Tibial nerve (tissue), 4 donors: ENCODE measurements at places on chromosomes 6 and 20. TPM values are rescaled to one million over a fixed set of nuclear protein-coding genes. Genes with fewer than 3 reads are reported as not detected.
A peak's percentile ranks its signal among the peaks of the same experiment; 100 is the strongest.

DNA sequence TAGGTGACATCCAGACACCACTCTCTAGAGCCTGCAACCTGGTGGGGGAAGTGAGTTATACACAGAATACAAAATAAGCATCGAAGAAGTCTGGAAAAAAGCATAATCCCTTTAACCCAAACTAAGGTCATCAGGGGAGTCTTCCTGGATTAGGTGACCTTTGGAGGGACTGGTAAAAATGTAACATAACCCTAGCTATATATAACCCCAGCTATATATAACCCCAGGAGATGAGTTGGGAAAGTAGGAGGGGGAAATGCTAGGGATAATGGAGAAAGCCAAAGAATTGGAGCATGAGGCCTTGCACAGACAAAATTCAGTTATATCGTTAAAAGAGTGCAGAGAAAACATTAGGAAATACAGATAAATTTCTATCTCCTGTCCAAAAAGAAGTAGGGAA lies 164.8 kb downstream of the QRSL1 start:
- no peak for DNase-seq

GRCh38 chr6:40918040-40918651 lies 120.9 kb downstream of the UNC5CL start:
- no peak for DNase-seq

- DNase-seq: no peak
These were observed 317.4 kb downstream of the SAMD5 start for GRCh38 chr6:147825848-147826247.

GRCh38 chr6:75611702-75612375 lies 10.2 kb downstream of the SENP6 start:
- DNase-seq: no peak

DNA sequence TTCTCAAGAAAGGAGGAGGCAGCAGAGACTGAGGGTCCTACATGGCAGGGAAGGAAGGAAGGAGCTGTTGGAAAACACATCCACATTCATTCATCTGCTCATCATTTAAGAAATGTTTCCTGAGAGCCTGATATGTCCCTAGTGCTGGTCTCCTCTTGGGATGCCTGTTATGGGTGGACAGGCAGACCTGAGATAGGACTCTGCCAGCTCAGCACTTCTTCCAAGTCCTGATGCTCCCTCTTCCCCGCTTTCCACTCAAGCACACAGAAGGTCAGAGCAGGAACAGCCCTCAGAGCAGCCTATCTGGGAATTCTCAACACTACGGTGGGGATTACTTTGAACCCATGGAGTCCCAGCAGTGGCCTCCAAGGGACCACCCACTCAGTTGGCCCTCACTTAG lies 8.0 kb upstream of the SIRPD start:
- no peak for DNase-seq

DNA sequence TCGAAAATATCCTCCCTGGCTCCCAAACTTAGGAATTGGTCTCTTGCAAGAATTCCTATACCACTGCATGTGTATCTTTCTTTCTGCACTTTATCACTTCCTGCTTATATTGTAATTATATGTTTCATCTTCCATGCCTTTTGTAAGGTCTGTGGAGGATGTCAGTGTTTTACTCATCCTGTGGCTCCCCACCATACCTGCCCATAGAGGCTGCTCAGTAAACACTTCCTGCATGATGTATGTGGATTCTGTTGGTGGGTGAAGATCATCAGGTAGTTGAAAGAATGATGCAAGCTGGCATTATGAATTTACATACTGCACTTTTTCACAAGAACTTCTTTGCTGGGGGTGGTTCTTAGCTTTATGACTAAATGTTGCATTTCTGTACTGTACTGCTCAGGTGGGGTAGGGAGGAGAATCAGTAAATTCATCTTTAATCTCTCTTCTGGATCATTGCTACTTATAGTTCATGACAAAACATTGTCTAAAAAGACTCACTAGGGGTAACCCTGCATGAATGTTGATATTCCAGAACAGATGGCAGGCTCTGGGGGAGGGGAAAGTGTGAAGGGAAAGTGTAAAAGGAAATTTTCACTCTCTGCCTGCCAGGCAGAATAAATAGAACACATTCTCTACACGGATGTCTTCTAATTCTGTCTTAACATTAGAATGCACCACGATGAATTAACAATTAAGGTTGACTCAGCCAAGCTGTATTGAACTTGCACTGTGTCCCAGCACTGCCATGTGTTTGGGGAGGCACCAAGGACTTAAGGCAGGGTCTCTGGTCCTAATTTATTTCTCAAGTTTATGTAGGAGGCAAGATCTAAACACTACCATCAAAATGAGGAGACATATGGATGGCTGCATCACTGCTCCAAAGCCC lies 36.0 kb upstream of the KLHL31 start:
- no peak for DNase-seq

- no peak for DNase-seq
These were observed 93.7 kb downstream of the MTHFD1L start for GRCh38 chr6:150959166-150959565.

DNA sequence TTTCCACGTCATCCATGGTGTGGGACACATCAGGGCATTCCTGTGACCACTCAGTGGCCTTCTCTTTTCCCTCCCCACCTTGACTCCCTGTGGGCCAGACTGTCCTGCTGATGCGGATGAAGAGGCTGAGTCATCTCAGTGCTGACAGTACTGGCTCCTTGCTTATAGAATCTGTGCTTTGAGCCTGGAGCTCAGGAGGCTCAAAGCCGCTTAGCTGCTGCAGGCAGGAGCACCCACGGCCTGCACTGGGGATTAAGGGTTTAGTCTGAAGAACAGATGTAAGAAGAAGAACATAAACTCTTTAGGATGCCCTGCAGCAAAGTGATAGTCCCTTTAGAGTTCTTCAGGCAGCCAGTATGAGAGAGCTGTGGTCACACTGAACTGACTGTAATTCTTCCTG lies 642.0 kb upstream of the CHD6 start:
- DNase-seq: no peak

DNA sequence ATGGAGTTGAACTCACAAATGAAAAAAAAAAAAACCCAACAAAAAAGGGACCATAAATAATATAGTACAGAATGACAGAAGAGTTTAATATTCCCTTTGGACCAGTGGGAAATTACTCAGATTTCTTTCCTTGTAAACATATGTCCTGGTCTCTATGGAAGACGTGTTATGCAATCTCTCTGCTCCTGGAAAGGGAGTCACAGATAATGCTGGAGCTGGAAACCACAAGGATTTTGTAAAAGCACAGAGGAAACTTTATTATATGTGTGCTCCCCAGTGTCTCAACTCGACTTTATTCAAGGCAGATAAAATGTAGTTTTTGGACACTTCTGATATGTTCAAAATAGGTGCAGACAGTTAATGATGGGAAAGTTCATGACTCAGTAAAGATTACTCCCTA lies 88.1 kb upstream of the ZFP64 start:
- no peak for DNase-seq

DNA sequence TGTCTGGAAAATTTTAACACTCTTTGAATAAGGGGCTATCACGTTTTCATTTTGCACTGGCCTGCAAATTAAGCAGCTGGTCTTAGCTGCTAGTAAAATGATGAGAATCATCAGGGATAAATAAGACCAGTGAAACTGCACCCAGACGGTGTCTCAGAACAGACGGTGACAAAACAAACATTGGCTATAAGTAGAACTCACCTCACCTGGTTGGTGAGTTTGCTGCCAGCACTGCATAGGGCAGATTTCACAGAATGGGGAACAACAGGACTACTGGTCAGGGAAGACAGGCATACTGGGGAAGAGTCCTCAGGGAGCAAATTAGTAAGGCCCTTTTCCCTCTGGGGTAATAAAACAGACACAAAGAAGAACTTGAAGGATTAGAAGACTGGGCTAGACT lies 175.9 kb upstream of the CITED2 start:
- DNase-seq: no peak

GRCh38 chr6:131290955-131291354 lies 155.7 kb downstream of the AKAP7 start:
- no peak for DNase-seq

- no peak for DNase-seq
These were observed 50.5 kb downstream of the EYA4 start for GRCh38 chr6:133291671-133292070.

DNA sequence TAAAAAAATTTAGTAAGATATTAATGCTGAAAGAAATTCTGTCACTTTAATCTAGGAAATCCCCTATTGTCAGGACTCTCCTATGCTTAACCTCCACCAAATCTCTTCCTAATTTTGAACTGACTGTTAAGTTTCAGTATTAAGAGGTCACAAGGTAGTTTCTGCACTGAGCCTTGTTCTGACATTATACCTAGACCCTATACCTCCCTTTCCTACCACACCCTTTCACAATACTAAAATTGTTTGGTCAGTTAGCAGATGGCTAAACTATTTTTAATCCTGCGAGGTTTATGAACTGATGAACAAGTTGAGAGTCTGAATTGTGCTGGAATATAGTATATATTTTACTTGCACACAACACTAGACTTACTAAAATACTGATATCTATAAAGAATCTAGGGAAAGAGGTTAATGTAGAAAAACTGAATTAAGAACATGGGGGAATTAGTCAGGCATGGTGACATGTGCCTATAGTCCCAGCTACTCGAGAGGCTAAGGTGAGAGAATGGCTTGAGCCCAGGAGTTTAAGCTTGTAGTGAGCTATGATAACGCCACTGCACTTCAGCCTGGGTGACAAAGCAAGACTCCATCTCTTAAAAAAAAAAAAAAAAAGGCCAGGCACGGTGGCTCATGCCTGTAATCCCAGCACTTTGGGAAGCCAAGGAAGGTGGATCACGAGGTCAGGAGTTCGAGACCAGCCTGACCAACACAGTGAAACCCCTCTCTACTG lies 51.5 kb downstream of the HBS1L start:
- DNase-seq: no peak

GRCh38 chr20:46093531-46093930 lies 3.8 kb upstream of the NCOA5 start:
- no peak for DNase-seq

- DNase-seq: no peak
These were observed 90.7 kb downstream of the PRL start for GRCh38 chr6:22206106-22206505.

- no peak for DNase-seq
These were observed 2.2 kb upstream of the DEK start for GRCh38 chr6:18266523-18266912.

DNA sequence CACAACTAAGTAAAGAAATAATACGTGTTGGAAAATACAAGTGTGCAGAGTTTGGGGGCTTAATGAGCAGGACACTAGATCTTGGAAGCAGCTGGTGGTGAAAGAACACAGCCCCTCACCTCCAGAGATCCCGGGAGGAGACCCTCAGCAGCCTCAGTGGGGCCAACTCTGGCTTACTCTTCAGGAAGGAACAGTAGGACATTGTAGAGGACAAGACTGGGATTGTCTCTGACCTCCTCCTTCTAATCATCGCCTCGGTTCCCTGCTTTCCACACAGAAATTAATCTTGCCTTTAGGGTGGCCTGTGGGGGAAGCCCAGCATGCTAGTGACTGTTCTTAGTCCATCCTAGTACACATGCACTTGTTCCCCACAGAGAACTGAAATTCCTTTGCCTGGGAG lies 130.7 kb downstream of the AKAP7 start:
- DNase-seq: no peak

DNA sequence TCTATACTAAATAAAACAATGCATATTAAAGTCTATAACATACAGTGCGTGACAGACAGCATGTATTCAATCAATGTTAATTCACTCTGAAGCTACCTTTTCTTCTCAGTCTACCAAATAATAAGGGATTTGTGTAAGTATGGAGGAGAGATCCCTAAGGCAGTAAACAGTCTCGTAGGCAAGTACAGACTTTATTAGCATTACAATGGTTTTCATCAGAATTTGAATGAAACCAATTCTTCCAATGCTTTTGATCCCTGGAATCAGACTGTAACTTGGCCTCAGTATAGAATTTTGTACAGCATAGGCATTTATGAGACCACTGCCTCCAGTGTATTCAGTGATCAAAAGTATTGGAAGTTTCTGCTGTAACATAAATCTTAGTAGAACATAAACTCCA lies 19.5 kb downstream of the LYRM4 start:
- no peak for DNase-seq

DNA sequence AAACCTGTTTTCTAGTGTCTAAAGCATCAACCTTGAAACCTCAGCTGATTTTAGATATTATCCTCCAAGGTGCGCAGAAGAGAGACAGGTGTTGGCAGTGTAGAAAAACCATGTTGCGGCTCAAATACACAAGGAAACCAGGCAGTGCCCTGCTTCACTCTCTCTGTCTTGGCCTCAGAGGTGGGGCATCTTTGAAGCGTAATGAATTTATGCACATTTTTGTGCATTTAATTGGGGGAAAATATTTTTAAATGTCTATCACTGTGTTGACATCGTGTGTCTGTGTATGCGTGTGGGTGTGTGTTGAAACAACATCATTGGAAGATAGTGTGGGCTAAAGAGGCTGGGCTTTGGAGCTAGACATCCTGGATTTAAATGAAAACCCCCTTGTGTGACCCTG lies 334.0 kb upstream of the CHD6 start:
- DNase-seq: no peak

- no peak for DNase-seq
These were observed 18.0 kb upstream of the SIRPB2 start for GRCh38 chr20:1509237-1509636.

DNA sequence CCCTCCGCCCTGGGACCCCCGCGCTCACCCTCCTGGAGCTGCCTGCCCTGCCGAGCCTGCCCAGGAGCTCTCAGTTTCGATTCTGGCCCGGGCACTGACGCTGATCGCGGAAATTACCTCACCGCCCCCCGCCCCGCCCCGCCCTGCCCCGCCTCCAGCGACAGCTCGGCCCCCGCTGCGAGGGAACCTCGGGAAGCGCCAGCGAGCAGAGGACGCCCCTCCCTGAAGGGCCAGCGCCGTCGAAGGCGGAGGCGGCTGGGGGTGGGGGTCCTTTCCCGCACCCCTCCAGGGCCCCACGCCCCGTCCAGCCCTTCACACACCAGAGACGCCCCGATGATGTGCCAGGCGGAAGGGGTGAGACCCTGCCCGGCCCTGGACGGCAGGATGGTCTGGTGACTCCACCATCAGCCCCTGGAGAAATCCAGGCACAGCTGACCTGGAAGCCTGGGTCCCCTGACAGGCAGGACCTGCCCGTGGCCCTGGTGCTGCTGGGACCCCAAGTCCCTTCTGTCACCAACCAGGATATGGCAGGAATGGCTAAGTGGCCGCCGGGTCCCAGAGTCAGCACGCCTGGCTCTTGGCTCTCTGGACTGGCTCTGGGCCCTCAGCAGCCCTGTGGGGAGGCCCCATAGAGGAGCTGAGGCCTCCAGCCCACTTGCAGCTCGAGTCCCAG lies at the start of gene HELZ2:
Gene HELZ2, minus strand, starts transcription at position 84 of the 673 bp plus-strand sequence. CDS start 1,854 bp downstream, outside the sequence.
- DNase-seq: peak; percentile 47

GRCh38 chr20:61797200-61797599 lies 268.5 kb downstream of the TAF4 start:
- DNase-seq: no peak

- no peak for DNase-seq
These were observed 164.0 kb downstream of the FOXC1 start for GRCh38 chr6:1773700-1774099.

Gene PPP1R3G
- 2.1 TPM for total RNA-seq

Gene SSTR4
- total RNA-seq: not detected

Gene MUC22
- not detected for total RNA-seq

Gene HLA-DRA
- total RNA-seq: 283 TPM

Gene MLIP
- 292 TPM for total RNA-seq

Gene PPIL6
- 1.2 TPM for total RNA-seq

Gene RAB32
- total RNA-seq: 25.7 TPM

Gene MYMX
- not detected for total RNA-seq

Gene MCCD1
- not detected for total RNA-seq

Gene CCDC170
- 3.3 TPM for total RNA-seq

Gene QRSL1
- 14.0 TPM for total RNA-seq

Gene TP53INP2
- total RNA-seq: 11.9 TPM

Gene ZNF343
- total RNA-seq: 12.0 TPM

Gene TAAR1
- total RNA-seq: not detected

Gene GABRR1
- total RNA-seq: not detected

Gene THEMIS
- 0.98 TPM for total RNA-seq
